ENCODE measurements at places on chromosomes 3 and 15. TPM values are rescaled to one million over a fixed set of nuclear protein-coding genes. Genes with fewer than 3 reads are reported as not detected.

DNA sequence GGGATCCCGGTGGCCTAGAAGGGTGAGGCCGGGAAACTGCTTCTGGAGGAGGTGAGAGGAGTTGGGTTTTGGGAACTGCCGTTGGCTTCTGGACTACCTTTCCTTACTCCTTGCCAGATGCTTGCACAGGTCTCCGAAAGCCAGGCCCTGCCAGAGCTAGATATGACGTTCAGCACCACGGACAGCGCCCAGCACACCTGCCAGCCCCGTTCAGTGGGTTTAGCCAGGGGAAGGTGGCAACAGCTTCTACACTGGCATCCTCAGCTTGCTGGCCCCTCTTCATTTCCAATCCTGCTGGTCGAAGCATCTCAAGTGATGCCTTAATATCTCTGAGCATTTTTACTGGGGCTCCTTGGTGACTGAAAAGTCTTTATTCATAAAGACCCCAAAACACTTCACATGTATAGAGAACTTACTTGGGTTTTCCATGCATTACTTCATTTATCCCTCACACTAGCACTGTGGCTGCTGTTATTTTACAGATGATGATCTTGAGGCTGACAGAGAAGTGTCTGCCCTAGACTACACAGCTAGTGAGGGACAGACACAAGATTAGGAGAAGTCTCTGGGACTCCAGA is 21.9 kb downstream of the HCN4 start:
- peak; percentile 80 for DNase-seq

- no peak for DNase-seq
Observed at GRCh38 chr15:87961851-87962420, 294.6 kb downstream of the NTRK3 start.

The FBXO40 gene
- total RNA-seq: not detected

DNA sequence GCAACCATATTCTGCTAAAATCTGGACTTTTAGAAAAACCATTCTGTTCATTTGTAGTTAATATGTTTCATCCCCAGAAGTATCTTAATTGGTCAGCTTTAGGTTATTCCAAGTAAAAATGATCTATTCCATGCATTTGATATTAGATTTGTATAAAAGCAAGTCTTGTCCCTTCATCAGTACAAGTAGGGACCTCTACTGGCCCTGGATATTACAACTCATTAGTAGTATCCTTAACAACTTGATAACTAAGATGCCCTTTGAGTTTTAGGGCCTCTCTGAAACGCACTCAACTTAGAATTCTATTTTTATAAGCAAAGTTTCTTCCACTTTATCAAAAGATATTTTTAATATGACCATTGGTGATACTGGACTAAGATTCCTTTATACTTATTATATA is 25.3 kb upstream of the SELENOT start:
- no peak for DNase-seq

DNA sequence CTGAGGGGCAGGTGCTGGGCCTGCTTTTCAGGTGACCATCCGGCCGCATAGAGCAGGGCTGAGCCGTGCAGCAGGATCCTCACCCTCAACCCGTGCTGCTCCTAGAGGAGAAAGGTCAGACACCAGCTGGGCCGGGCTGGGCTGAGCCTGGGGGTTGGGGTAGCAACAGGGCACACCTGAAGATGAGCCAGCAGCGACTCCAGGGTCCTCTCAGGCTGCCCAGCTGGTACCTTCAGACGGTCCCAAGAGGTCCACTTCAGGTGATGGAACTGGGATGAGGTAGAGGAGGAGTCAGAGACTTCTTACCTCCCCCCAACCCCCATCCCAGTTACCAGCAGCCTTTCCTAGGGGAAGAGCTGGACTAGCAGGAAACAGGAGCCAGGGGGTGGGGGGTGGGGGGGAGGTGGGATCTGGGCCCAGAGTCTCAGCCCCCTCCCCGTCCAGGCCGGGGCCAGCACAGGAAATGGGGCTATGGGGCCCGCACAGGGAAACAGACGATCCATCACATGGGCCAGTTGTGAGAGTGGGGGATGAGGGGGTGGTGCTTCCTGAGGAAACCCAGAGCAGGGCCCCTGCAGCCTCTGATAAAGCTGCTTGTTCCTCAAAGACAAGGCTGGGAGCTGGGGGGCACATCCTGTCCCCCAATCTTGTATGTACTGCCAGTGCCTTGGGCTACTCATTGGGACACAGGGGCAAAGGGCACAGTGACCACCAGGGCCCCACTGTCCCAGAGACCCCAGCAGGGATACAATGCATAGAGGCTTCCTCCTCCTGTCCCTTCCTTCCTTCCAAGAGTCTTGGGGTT is 3.0 kb downstream of the INKA1 start:
- DNase-seq: peak; percentile 61

- no peak for DNase-seq
Observed at GRCh38 chr3:69665026-69665737, 74.1 kb upstream of the MITF start.

The CHRNA3 gene
- not detected for total RNA-seq

DNA sequence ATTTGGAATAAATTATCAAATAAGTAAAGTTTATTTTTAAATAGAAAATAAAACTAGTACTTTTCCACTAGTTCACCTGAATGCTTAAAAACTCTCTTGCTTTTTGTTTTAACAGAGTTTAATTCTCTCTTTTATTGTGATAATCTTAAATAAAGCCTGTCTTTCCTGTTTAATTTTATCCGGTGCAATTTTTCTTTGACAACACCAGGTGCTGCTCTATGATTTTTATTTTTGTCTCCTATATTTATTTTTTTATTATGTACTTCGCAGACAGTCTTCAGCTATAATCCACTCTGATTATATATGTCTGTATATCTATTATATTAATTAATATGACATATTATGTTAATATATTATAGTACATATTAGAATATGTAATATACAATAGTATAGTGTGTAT is 1293.0 kb upstream of the EPHA6 start:
- DNase-seq: no peak

GRCh38 chr15:56207092-56207491 is 36.6 kb downstream of the RFX7 start:
- DNase-seq: no peak

The RAB6B gene
- total RNA-seq: 0.51 TPM

GRCh38 chr3:78529601-78530000 is 1238.2 kb downstream of the ROBO1 start:
- no peak for DNase-seq

DNA sequence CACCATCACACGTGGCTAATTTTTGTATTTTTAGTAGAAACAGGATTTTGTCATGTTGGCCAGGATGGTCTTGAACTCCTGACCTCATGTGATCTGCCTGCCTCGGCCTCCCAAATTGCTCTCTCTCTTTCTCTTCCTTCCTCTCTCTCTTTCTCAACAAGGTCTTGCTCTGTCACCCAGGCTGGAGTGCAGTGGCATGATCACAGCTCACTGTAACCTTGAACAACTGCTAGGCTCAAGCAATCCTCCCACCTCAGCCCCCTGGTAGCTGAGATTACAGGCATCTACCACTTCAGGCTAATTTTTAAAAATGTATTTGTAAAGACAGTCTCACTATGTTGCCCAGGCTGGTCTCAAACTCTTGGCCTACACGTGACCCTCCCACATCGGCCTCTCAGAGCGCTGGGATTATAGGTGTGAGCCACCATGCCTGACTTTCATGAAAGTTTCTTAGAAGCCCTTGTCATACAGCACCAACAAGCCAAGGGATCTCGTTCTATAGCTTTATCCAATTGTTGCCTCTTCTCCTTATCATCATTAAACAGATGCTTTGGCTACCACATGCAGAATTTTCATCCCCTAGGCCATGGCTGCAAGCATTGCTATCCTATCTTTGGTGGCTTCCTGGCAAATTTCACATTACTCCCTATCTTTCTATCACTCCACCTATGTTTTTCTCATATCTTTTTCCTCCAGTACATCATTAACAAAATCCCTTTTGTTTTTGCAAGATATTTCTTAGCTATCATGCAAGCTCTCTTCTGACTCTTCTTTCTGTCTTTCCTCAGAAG is 5.7 kb downstream of the CCDC32 start:
- no peak for DNase-seq

- DNase-seq: no peak
Observed at GRCh38 chr3:172938788-172939187, 188.3 kb downstream of the ECT2 start.

The APOD gene
- not detected for total RNA-seq

DNA sequence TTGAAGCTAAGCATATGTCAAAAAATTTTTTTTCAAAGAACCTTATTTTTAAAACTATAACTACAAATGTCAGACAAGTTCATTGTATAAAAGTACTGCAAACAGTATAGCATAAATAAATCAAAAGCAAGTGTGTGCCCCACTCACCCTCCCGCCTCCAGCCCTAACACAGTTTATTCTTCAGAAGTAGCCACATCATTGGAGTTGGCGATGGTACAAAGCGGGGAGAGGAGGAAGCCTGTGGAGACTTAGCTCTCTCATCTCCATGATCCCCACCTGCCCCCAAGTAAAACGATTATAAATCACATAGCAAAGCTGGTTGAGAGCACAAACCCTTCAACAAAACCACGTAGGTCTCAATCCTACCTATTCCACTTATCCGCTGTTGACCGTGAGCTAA is 33.6 kb downstream of the FOXP1 start:
- no peak for DNase-seq

The ZNF502 gene
- total RNA-seq: 1.8 TPM

The RASGRF1 gene
- not detected for total RNA-seq

DNA sequence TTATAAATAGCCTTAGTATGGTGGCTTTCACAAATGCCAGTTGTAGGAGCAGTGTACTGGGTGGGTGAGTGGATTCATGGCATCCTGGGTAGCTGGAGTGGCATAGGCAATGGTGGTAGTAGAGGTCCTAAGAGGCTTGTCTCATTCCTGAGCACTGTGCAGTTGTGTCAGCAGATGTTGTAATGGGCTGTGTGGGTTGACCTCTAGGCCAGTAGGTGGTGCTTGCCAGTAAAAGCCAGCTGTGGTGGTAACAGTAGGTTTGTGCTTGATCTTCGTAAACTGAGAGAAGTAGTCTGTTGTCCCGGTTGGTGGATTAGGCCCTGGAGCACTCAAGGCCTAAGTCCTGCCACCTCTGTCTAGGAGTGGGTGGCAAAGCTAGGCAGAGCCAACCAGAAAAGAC is 149.7 kb upstream of the SUCLG2 start:
- DNase-seq: no peak

The GNL3 gene
- 206 TPM for total RNA-seq

- no peak for DNase-seq
Observed at GRCh38 chr15:91897585-91898372, 44.3 kb downstream of the SLCO3A1 start.

DNA sequence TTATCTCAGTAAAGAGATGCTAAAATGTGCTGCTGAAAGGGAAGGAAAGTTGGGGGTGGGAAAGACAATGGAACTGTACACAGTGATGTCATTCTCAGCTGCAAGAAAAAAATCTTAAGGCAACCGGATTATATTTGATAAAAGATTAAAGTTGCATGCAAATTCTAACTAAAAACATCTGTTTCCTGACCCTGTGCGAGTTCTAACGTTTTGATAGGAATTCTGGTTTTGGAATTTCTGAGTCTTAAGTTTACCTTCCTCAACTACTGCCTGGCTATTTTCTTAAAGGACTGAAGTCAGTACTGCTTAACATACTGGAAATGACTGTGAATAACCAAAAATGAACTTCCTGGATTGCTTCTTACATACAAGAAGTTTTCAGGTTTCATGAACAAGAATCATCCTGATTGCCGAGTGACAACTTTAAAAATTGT is 115.5 kb downstream of the SLC25A26 start:
- DNase-seq: no peak

The MAGEL2 gene
- total RNA-seq: not detected

- no peak for DNase-seq
Observed at GRCh38 chr15:37034835-37035748, 65.3 kb downstream of the MEIS2 start.

DNA sequence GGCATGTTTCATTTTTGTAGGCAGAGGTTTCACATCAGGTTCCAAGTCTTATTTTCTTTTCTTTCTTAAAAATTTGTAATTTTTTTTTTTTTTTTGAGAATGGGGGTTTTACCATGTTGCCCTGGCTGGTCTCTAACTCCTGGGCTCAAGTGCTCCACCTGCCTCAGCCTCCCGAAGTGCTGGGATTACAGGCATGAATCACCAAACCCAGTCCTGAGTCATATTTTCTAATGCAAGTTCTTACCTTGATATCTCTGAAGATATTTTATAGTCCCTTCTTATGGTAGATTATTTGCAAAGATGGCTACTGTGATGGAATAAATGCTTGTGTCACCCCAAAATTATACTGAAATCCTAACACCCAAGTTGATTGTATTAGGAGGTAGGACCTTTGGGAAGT is 63.8 kb downstream of the SLC9A9 start:
- DNase-seq: no peak

DNA sequence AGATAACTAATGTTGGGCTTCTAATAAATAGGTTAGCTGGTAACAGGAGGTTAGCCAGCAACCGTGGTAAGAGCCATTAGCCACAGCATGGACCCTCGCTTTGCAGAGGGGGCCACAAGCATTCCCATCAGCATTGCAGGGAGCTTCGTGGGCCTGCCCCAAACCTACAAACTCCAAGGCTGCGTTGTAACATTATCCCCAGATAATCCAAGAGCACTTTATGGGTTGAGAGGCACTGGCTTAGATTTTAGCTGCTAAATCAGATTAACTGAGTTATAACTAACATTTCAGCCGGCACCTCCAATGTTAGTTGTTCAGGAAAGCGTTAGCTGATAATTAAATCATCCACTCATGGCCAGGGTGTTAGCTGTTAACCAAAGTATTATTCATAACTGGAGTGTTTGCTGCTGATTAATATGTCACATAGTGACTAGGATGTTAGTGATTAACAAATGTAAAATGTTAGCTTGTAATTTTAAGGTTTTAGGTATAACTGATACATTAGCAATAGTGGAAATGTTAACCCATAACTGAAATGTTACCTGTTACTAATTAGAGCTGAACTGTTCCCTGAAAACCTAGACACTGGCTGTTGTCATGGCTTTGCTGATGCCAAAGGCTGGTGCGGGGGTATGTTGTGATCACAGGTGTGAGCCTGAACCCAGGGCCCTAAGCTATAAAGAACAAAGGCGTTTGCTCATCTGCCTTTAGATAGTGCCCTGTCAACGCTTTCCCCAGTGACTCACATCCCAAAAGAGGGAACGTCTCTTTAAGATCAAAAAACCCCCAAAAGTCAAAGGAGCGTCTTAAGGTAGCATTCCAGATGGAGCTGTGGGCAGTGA is 56.2 kb downstream of the SLC6A6 start:
- DNase-seq: peak; percentile 29

- DNase-seq: no peak
Observed at GRCh38 chr3:10563396-10563795, 58.0 kb upstream of the ATP2B2 start.

DNA sequence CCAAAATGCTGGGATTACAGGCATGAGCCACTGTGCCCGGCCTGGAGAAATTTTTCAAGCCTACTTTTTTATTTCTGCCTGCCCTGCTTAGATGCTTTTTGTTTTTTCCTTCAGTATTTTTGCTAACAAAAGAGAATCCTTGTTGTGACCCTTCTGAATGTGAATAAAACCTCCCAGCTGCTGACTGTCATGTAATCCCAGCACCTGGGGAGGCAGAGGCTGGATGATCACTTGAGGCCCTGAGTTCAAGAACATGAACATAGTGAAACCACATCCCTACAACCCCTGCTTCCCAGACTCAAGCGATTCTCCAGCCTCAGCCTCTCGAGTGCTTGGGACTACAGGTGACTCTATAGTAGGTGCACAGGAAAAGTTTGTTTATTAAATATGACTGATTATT is 84.9 kb downstream of the SOX2 start:
- no peak for DNase-seq

GRCh38 chr3:115580566-115580965 is 42.7 kb upstream of the GAP43 start:
- DNase-seq: no peak

The USP8 gene
- total RNA-seq: 45.3 TPM

Measured in activated CD4-positive, alpha-beta T cell treated with anti-CD3 and anti-CD28 coated beads for 36 hours (primary cell).